Foreskin keratinocyte (primary cell): ENCODE measurements at places on chromosomes 12 and 14.

DNA sequence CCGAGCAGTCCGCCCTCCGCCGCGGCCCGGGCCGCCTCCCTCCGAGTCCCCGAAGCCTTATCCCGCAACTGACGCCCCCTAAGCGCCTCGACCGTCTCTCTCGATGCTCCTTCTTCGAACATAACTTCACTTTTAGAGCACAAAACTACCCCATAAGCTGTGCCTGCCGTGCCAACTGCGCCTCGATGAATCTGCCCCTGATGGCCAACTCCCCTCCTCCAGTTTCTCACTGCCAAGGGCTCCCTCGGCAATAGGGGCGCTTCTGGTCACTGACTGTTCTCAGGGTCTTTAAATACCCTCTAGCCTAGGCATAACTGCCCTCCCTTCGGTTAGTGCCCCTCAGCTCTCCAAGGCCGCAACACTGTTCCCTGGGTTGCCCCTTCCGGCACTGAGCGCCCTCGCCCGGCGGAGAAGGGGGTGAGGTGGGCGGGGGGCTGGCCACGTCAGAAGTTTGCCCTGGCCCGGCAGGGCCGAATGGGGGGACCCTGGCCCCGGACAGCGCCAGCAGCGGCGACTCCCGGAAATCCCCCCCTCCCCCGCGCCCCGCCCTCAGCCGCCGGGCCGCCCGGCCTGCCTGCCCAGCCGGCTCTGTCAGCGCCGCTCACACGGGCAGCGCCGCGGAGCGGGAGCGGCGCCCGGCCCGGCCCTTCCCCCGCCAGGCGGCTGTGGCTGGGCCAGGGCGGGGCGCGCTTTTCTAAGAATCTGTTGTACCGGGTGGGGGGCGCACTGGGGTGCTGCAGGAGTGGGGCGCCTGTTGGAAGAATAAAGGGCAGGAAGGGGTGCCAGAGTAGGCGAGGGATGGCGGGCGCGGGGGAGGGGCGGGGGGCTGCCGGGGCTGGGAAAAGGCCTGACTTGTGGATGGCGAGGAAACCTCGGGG, 10.6 kb downstream of the RARG start:
- DNase-seq: no peak

DNA sequence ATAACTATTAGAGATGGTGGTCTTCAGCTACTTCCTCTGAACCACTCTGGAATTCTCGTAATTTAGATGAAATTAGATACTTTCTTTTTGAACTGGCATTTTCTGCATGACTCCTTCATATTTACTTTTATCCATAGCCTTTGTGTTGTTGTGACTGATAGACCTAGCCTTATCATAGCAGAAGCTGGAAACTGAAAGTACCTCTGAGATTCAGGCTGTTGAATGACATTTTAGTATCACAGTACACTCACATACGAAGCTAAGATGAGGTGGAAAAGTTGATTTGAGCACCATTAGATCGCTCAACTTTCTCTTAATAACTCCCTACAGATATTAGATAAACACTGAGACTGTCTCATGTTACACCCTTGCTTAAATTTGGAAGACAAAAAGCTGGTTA, 525.1 kb upstream of the FBXO33 start:
- DNase-seq: no peak

- DNase-seq: no peak
These were observed 14.4 kb upstream of the SPSB2 start for GRCh38 chr12:6887460-6887859.

DNA sequence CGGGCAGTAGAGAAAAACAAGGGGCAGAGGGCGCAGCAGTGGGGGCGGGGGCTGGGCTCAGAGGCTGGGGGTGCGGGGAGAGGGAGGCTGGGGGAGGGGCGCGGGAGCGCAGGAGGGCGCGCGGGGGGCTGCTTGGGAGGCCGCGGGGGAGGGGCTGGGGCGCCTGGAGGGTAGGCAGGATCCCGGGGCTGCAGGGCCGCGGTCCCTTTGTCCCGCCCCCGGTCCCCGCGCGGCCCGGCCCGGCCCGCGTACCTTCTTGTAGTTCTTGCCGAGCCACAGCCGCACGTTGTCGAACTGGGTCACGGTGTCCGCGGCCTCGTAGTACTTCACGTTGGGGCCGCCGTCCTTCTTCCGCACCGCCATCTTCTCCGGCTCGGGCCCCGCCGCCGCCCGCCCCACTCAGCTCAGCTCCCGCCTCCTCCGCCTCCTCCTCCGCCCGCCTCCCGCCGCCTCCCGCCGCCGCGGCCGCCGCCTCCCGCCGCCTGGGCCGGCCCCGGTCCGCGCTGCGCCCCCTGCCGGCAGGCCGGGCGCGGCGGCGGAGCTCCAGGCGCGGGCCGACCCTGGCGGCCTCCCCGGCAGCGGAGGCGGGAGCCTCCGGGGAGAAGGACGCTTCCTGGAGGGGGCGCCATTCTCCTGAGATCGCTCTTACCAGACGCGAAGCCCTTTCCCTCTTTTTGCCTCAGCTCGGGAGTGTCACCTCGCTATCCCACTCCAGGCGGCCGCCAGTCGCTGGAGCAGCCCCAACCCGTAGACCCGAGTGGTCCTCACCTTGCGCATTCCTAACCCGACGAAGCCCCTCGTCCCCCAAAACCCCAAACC, at the start of gene SMARCC2:
Gene SMARCC2, minus strand, starts transcription at position 385 of the 819 bp plus-strand sequence. Its CDS starts 22 bp downstream, at position 363.
- DNase-seq: peak; percentile 64

DNA sequence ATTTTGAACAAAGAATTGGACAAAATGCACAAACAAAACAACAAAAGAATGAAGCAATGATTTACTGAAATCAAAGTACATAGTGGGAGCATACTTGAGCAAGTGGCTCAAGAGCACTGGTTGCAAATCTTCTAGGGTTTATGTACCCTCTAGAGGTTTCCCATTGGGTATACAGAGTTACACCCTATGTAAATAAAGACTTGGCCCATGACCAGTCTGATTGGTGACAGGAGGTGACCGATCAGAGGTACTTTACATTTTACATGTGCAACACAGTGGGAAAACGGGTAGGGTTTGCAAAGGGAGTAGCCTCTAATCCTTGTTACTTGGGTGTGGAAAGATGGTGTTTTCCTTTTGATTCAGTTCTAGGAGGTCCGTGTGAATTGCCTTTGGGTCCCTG, 10.6 kb upstream of the FAM181A start:
- no peak for DNase-seq

DNA sequence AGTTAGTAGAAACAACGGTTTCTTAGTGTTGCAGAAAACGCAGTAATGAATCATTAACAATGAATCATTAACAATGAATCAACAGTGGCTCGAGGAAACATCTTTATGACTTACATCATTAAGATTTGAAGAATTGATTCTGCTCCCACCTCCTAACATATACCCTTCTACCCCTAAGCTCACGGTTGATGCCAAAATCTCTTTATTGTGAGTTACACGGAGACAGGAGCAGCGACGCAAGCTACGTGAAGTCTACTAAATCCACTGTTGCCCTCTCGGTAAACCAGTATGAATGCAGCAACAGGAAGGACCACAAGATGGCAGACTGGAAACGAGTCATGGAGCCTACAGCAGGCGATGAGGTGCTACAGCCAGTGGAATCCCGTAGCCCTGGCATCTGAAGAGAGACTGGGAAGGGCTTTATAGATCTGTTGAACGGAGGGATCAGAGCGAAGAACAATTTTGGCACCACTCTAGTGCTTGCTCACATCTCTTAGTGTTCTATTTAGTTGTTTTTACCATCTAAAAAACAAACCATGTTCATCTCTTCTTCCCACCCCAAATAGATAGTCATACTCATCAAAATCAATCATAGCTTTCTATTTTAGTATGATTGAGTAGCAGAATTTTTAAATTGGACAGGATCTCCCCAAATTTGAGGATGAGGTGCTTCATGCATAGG, 332.7 kb downstream of the DUSP6 start:
- peak; percentile 86 for DNase-seq

DNA sequence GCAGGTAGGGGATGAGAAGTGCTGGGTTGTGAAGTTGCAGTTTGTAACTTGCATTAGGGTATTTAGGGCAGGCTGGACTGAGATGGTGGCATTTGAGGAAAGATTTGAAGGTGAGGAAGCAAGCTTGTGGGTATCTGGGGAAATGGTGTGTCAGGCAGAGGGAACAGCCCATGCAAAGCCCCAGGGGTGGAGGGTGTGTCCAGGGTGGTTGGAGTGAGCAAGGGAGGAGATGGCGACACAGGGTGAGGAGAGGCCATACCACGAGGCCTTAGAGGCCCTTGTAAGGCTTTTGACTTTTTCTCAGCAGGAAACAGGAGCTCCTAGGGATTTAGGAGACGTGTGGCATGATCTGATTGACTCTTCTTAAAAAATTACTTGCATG, 136.9 kb downstream of the NUAK1 start:
- DNase-seq: no peak

- DNase-seq: no peak
These were observed 60.3 kb upstream of the BCL2L14 start for GRCh38 chr12:12010277-12011039.

DNA sequence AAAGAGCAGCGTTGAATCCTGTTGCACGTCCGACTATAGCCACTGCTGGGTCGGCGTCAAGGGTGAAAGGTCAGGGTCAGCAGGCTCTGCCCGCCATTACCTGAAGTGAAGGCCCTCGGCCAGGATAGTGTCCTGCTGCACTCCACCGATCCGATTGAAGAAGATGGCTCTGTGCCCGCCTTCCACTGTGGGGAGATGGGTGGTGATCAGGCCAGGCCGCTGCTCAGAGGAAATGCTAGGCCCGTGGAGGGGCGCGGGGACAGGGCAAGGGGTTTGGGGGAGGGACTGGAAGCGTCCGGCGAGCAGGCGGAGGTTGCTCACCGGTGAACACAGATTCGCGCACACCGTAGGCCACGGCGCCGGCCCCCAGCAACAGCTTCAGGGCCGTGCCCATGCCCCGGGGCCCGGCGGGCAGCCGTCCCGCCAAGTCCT, 352 bp downstream of the PHB2 start:
- no peak for DNase-seq

DNA sequence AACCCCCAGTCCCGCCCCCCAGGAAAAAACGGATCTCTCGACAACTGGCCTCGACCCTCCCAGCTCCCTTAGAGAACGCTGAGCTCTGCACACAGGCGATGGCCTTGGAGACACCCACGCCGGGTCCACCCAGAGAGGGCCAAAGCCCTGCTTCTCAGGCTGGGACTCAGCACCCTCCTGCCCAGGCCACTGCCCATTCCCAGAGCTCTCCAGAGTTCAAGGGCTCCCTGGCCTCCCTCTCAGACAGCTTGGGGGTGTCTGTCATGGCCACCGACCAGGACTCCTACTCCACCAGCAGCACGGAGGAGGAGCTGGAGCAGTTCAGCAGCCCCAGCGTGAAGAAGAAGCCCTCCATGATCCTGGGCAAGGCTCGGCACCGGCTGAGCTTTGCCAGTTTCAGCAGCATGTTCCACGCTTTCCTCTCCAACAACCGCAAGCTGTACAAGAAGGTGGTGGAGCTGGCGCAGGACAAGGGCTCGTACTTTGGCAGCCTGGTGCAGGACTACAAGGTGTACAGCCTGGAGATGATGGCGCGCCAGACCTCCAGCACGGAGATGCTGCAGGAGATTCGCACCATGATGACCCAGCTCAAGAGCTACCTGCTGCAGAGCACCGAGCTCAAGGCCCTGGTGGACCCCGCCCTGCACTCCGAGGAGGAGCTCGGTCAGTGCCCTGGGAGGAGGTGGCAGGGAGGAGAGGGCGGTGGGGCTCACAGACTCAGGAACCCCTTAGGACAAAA, 95.8 kb downstream of the LGMN start:
- DNase-seq: no peak

- no peak for DNase-seq
These were observed 32.1 kb upstream of the PPP1CC start for GRCh38 chr12:110774824-110775223.

GRCh38 chr14:103055695-103056094, 1.7 kb downstream of the CDC42BPB start:
- no peak for DNase-seq

DNA sequence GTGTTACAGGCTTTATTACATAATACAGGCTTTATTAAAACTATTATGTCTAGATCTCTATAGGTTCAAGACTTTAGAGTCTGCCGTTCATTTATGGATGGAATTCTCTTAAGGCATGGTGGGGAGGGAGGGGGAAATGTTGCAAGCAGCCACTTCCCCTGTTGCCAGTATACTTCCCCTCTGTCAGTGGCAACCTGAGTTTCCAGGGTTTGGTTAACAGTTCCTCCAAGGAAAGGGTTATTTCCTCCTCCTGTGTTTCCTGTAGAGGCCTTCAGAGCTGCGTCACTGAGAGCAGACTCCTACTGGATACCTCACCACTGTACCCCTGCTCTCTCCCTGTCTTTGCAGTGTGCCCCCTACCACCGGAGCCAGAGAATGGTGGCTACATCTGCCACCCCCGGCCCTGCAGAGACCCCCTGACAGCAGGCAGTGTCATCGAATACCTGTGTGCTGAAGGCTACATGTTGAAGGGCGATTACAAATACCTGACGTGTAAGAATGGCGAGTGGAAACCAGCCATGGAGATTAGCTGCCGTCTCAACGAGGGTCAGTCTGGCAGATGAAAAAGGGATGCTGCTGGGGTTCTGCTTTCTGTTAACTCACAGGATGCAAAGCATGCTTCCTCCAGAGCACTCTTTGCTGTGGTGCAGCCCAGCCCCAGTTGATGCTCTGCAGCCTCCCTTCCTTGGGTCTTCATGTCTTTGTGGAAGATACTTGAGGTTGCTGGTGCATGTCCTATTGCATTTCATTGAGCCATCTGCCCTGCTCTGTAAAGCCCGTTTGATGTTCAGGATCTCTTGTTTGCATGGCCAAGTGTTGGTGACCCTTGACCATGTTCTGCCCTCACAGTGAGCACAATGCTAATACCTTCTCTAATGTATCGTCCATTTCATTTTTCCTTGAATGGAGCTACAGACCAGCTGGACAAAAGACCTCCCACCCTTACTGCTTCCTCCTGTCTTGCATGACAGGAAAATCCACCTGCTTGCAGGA, 63.6 kb upstream of the SRSF5 start:
- no peak for DNase-seq

DNA sequence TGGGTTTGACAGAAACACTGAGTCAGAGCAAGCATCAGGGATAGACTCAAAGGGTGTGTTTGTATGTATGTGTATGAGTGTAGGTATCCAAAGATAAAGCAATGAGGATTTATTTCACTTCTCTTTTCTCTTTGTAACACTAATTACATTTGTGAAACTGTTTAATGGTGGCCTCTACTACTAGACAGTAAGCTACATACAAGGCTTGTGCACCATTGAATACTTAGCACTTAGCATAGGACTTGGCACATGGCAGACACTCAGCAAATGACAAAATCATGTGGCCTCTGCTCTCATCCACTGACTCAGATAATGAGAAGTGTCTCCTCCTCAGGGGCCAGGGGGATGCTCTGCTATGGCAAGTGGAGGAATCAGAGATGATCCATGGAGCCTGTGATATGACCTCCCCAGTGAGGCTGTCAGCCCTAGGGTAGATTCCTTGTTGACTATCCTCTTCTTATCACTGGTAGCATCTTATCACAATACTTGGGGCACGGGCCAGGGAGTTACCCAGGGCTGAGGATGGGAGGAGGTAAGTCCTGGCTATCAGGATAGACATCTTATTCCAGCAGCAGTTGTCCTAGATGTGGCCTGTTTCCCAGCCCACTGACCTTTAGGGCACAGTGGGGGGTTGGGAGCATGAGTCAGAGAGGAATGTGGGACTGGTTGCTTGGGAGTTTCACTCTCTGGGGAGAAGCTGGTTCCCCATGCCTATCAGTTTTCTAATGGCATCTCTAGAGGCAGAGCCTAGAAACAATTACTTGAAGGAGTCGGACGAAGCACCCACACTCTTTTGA, 71.2 kb upstream of the HOXC13 start:
- peak; percentile 58 for DNase-seq

GRCh38 chr12:26791301-26791791, 41.6 kb downstream of the ITPR2 start:
- DNase-seq: no peak

GRCh38 chr12:88036353-88036965, 7.3 kb upstream of the C12orf50 start:
- peak; percentile 66 for DNase-seq

GRCh38 chr14:82190742-82191141, 657.1 kb upstream of the SEL1L start:
- no peak for DNase-seq

GRCh38 chr14:61315313-61315712, 6.1 kb upstream of the PRKCH start:
- DNase-seq: no peak
